GM23248 (cell line): ENCODE measurements at places on chromosomes 11 and 22. TPM values are rescaled to one million over a fixed set of nuclear protein-coding genes. Genes with fewer than 3 reads are reported as not detected.

DNA sequence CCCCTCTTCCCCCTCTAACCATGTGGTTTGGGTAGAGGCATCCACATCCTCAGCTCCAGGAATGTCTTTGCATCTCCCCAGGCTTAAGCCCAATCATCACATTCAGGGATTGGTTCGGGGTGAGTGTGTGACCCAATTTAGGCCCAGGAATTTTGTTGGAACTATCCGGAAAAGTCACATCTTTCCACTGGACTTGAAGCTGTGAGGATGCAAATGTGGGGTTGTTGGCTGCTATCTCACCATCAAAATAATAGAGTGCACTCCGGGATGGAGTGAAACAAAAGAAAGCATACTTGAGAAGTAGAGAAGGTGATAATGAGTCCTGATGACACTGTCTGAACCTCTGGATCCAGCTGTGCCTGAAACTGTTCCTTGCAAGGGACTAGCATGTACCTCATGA lies 33.8 kb upstream of the OLFML1 start:
- no peak for DNase-seq

The OR2AT4 gene
- not detected in 2 replicates for total RNA-seq

DNA sequence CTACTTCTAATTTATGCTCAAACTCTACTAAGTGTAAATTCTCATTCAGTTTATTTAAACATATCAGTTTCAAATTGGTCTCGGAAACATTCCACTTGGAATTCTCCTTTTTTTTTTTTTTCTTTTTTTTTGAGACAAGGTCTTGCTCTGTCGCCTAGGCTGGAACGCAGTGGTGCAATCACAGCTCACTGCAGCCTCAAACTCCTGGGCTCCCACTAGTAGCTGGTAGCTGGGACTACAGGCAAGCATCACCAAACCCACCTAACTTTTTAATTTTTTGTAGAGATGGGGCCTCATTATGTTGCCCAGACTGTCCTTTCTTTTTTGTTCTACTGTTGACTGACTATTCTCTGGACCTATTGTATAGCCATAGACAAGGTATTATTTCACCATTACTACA lies 33.3 kb upstream of the CCDC81 start:
- DNase-seq, result no peak

The JAML gene
- not detected in 2 replicates for total RNA-seq

The GAB4 gene
- total RNA-seq, result not detected in 2 replicates
